ENCODE measurements at places on chromosomes 2 and 18.

DNA sequence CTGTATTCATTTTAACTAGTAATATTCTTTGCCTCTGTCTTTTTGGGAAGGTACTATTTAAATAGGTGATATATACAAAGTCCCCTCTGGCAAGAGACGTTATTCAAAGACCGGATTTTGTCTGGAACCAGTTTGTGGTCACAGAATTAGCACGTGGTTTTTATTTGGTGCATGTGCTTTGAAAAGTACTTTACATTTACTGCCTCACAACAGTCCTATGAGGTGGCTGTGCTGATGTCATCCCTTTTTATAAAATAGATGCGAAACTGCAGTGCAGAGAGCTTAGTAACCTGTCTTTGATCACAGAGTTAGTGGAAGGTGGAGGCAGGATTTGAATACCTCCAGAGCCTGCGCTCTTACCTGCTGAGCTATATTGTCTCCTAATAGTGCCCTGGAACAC lies 4.0 kb downstream of the LPIN1 start:
- no peak for DNase-seq

DNA sequence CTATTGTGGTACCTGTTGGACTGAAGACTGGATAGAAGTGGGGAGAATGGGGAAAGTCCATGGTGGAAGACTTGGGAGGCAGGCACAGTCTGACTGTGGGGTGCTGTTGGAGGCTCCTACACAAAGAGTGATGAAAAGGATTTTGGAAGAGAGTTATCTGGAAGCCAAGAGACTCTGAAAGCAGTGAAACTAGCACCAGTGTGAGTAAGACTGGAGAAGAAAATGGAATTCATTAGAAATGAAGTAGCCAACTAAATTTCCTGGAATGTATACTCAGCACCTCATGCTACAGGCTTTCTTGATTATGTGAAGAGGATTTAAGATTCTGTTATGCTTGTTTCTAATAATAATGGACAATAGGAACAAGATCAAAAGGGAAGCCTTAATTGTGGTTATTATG lies 27.7 kb downstream of the ELP2 start:
- DNase-seq: no peak

DNA sequence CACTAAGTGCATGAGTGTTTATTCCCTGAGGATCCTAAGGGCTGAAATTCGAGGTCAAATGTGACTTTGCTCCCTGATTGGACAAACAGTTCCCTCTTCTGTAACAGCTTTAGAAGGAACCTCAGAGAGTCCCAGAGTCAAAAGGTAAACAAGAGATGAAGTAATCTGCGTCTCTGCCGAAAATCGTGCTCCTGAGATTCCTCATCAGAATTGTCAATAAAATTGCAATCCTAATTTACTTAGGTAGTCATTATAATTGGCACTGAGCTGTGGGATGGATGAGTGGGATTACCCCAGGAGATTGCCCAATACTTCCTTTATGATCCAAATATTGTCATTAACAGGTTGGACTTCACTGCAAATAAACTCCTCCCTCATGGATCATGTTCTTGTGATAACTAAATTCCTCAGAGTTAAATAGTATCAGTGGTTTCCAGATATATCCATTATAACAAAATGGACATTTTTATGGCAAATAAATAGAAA lies 907 bp upstream of the SUCLG1 start:
- no peak for DNase-seq

DNA sequence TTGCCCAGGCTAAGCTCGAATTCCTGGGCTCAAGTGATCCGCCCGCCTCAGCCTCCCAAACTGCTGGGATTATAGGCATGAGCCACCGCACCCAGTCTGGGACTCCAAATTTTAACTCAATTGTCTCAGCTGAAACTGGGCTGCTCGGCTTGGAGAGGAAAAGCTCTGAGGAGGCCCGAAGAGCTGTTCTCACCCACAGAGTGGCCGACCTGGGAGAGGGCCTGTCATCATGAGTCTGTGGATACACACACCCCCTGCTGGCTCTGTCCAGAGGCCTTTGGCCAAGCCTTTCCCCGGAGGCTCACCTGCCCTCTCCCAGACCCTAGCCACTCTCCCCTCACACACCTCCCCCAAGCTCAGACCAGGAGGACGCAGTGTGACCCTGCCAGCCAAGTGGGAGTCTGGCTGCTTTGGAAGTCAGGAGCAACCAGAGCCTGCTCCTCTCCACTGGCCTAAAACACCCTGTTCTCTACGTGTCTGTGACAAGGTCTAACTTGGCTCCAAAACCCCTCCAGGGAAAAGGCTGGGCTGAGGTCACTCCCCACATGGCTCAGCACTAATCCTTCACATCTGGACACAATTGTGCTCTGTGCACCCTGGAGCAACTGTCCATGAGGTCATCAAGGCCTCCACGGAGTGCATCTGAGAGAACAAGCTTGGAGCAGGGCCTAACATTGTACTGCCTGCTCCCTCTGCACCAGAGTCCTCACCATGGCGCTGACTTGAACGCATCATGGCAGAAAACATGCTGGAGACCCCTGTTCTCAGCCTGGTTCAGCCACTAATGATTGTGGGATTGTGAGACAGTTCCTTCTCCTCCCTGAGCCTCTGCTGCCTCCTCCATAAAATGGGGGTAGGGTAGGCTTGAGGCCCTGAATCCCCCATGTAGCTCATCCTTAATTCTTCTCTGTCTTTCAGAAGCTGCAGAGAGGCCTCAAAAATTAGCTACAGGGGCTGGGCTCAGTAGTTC lies 49.9 kb upstream of the RAB6C start:
- DNase-seq: no peak

- no peak for DNase-seq
These were observed 353.1 kb downstream of the ARHGAP15 start for GRCh38 chr2:143482316-143482715.

DNA sequence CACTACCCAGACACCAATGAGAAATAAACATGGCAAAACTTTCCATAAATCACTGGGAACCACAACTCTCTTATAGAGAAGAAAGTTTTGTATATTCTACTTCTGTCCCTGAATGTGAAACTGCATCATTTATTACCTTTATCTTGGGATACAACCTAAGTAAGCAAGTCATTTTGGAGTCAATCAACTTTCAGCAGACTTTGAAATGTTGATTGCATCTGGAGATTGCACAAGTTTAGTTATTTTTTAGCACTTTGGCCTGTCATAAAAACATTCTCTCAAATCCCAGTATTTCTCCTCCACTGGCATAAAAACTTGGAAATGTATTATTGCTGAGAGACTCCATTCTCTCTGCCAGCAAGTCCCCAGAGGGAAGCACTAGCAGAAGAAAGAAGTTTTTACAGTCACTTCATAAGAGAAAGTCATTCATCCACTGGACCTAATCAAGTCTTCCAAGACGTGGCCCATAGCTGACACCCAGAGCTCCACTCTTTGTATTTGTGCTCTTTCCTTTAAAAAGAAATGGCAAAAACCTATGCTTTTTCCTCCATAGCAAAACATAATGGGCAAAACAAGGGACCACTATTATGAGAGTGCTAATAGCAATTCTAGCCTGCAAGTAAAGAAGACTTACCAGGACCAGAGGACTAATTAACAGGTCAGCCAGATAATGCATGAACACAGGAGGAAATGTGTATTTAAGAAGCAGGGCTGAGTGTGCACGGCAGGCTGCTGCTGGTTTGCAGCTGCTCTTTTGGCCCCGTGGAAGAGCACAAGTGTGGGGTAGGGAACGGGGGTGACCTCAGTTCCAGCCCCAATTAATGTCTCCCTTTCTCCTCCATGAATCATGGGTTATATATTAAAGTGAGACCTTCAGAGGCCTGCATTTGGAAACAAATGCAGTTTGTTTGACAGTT lies 171.5 kb downstream of the INO80D start:
- DNase-seq: no peak

- DNase-seq: no peak
These were observed 29.4 kb downstream of the DPP4 start for GRCh38 chr2:162044586-162044985.

- no peak for DNase-seq
These were observed 2.6 kb downstream of the GCG start for GRCh38 chr2:162149466-162149865.

DNA sequence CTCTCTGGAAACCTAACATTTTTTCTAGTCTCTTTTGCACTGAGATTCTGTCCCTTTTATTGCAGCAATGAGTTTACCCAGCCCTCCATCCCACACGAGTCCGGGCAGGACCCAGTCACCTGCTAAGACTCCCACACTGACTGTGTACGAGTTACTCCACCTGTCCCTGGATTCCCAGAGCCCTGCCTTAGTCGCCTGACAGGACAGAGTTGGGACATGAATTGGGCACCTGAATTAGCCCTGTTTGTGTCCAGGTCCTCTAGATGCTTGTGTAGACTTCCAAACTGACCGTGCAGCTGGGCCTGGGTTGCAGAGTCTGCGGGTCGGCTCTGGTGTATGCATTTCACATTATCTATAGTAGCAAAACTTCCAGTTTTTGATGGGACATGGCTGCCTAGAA lies 238.7 kb downstream of the VAPA start:
- DNase-seq: no peak

DNA sequence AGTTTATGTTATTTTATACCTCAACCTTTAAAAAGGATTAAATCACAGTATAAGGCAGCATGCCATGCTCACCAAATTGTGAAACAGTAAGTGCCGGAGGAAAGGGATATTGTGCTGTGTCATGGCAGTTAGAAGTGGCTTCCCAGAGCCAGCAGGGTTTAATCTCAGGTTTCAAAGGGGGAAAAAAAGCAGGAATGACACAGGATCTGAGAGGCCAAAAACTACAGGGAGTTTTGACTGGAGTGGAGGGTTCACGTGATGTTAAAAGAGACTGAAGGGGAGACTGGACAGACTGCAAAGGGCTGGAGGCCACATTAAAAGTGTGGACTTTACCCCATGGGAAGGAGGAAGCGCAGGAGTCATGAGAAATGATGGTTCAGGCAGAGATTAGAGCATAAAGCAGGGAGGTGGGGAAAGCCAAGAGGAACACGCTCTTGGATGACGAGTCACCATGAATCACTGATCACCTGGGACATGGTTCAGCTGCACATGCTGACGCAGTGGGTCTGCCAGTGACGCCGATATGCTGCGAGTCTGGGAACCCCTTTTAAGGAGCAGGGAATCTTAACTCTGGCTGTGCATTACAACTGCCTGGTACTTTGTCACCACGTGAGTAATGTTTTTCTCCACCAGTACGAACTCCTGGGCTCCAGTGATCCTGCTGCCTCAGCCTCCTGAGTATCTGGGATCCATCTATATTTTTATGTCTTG lies 6.1 kb downstream of the CHMP1B start:
- DNase-seq: peak; percentile 50

GRCh38 chr2:73944714-73945113 lies 18.0 kb downstream of the DGUOK start:
- DNase-seq: no peak

- DNase-seq: no peak
These were observed 197.9 kb upstream of the ACVR2A start for GRCh38 chr2:147646818-147647468.

- DNase-seq: no peak
These were observed 33.1 kb downstream of the BCL11A start for GRCh38 chr2:60520151-60520876.

DNA sequence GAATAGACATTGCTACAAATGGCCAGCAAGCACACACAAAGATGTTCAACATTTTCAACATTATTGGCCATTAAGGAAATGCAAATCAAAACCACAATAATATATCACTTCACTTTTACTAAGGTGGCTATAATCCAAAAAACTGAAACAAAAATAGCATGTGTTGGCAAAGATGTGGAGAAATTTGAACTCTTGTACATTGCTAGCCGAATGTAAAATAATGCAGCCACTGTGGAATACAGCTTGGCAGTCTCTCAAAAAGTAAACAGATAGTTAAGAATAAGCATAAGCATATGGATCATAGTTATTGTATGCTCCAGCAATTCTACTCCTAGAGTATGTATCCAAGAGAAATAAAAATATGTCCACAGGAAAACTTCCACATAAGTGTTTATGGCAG lies 192.5 kb downstream of the EN1 start:
- DNase-seq: no peak

GRCh38 chr2:56465491-56465890 lies 281.7 kb downstream of the CCDC85A start:
- DNase-seq: no peak

GRCh38 chr18:9082711-9083510 lies 19.6 kb upstream of the NDUFV2 start:
- no peak for DNase-seq

DNA sequence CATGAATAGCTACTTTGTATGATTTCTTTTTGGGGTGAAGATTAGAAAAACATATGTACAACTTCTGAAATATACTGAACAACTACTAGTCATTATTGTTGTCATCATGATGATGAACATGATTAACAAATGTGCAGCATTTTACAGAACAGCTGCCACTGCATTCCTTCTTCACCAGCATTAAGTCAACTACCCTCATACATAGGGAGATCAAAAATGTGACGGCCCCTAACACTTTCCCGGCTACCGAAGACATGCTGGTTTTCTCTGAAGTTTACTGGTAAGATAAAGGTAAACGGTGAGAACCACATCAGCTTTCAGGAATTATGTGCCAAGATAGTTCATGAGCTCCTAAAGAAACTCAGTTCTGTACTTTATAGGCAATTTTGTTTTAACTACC lies 121.0 kb upstream of the LRATD1 start:
- DNase-seq: no peak

DNA sequence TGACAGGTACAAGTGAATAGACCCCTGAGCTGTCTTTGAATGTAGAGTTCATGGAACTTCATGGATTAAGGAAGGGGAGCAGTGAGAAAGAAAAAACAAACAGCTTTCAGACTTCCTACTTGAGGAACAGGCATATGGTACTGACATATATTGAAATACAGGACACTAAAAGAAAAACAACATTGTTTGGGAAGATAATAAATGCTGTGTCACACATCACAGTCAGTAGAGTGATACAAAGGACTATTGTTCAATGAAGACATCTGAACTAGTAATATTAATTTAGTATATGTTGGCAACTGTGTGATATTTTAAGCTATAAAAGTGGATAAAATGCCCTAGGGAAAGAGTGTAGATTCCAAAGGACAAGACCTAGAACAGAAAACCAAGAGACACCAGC lies 3.3 kb downstream of the DSC2 start:
- DNase-seq: no peak

- DNase-seq: peak; percentile 37
These were observed 67.3 kb upstream of the UPP2 start for GRCh38 chr2:158034198-158034866.

DNA sequence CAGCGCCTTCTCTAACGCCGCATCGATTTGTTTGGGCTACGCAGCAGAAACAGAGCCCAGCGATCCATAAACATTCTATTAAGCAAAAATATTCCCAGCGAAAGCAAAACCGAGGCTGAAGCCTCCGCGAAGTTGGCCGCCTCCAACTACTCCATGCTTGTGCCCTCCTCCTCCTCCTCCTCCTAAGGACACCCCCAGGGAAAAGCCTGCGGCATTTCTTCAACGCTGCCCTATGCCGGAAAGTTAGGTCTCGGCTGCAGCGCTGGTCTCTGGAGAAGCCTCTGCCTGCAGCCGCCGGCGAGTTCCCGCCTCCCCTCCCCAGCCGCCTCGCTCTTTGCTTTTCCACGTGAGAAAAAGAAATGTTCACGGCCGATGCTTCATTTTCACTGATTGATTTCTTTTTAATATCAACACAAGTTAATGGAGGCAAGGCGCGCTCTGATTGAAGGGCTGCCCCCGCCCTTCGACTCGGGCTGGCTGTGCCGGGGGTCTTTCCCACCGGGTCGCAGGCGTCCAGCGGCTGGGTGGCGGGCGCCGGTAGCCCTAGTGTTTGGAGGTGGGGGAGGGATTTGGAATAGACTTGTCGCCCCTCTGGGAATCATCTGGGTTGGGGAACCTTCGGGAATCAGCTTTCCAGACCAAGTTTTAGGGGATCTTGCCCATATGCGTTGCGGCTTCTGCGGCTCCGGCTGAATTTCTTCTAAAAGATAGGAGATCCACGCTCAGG lies 3.9 kb downstream of the NRP2 start:
- peak; percentile 80 for DNase-seq

GRCh38 chr2:215667585-215668377 lies 231.9 kb upstream of the FN1 start:
- no peak for DNase-seq

All from right kidney (tissue), 9 donors.